Smooth muscle cell of the brain vasculature (primary cell): ENCODE measurements at places on chromosomes 7 and 10.

DNA sequence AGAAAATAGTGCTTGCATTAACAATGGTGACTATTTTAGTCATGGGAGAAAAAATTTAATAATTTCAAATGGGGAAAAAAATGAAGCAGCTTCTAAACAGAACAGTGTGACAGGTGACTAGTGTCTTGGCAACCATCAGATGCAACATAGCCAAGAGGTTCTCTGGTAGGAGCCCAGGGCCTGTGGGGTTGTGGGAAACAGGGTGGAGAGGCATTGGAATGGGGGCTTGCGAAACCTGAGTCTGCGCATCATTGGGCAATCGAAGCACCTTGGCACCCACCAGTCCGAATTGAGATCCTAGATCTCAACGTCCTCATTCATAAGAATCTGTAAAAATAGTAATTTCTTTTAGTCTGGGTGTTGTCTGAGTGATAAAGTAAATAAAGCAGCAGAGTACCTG is 19.2 kb upstream of the PARD3 start:
- DNase-seq: no peak

DNA sequence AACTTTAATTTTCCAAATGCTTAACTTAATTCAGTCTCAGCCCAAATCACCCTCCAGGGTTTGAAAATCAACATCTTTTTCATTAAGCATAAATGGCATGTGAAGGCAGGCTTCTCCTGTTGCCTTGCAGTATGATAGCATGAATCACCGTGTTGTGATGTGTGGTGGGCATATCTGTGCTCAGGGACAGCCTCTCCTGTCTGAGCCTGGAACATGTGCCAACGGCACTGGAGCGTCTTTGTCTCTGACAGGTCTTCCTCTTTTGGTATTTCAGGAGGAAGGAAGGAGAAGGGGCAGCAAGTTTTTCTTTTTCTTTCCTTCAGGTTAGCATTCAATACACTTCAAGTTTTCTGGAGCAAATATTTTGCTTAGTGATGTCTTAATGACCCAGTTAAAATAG is 57.6 kb downstream of the LRGUK start:
- no peak for DNase-seq

- DNase-seq: no peak
Measured at GRCh38 chr10:917416-917720, 14.1 kb downstream of the LARP4B start.

DNA sequence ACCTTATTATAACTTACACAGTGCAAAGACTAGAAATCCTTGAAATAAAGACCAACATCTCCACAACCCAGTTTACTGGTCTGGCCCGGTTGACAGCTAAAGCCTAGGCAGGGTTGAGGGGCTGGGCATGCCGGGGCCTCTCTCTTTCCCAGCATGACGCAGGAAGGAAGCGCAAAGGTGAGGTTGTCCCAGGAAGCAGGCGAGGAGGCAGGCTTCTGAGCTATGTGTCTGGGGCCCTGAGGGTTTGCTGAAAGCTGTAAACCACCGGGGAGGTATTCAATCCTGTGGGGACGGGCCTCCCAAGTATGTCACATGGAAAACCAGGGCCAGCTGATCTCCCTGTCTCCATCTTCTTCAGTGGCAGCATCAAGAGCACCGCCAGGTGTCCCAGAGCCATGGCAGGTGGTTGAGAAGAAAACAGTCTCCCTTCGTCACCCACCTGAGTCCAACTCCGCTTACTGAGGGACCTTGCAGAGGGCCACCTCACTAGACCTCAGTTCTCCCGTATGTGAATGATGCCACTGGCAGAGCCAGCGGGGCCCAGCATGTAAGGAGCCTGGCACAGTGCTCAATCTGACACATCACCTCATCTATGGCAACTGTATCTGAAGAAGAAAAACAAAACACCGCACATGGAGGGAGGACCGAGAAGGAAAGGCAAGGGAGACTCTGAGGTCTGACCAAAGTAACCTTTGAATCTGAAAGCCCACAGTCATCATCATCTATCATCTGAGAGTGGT is 49.5 kb downstream of the FAM53B start:
- no peak for DNase-seq

DNA sequence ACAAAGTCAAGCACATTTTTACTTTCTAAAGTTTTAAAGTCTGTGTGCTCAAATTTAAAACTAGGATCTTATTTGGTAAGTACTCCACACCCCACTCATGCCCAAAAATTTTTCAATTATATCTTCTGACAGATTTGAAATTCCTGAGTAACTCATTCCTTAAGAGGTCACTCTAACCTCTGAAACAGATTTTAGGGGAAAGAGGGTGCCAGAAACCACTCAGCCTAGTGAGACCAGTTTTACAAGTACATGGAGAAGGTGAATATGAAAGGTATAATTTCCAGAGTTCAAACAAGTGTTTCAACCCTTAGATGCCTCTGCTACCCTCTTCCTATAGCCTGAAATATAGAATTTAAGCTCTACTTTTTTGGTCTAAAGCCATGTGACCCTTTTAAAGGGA is 79.2 kb downstream of the C7orf25 start:
- DNase-seq: no peak
